ENCODE measurements at places on chromosomes 12 and 14.

- DNase-seq = no peak
Observed at GRCh38 chr12:12898911-12899511, 7.6 kb downstream of the GPRC5A start.

GRCh38 chr12:12925388-12925787, 26.6 kb downstream of the GPRC5D start:
- no peak for DNase-seq

- DNase-seq = no peak
Observed at GRCh38 chr12:32398181-32398580, 1.2 kb upstream of the FGD4 start.

GRCh38 chr14:37094502-37094901, 77.9 kb downstream of the SLC25A21 start:
- DNase-seq = no peak

DNA sequence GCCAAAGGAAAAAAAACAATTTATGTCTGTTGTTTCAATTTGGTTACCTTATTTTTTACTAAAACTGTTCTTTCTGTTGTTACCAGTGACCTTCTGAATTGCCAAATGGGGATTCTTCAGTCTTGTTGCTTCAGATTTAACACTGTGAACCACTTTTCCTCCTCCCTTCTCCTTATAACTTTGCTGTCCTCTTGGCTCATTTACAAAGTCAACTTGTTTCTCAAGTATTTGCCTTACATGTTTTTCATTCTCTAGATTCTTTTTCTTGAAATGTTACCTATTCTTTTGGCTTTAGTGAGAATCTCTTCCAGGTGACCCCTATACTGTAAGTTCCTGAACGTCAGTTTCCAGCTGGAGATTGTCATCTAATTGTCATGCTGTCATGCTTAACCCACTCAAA, 19.4 kb downstream of the FUT8 start:
- DNase-seq = no peak

DNA sequence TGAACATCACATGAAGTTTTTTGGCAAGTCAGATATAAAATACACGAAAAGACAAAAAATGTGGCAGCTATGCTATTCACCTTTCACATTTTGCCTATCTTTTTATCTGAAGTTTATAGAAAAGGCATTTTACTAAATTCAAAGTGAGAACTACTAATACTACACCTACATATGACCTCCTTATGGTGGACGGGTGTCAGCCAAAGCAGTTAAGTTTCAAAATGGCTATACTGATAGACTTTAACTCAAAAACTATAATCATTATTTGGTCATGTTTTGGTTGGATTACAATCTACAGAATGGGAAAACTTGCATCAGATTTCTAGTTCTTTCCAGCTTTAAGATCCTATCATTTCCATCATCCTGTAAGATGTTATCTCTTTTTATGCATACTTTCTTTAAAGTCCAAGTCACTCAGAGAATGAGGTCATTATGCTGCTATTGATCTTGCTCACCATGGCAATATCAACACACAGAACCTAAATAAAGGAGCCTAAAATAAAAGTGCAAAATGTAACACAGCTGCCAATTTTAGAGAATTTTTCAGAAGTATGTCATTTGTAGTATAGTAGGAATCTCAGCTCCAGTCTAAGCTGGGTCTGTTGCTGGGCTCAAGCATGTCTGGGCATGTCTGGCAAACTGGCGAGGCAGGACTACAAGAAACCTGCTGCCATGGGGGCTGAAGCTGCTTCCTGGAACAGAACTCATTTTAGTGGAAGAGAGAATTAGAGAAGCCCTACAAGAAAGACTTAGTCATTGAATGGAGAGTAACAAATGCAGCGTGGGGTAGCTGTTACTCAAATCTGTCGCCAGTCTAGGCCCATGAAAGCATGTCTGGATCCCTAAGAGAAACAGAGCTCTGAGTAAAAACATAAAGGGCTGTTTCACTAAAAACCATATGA, 7.6 kb upstream of the AEBP2 start:
- DNase-seq = peak; percentile 26

GRCh38 chr12:1800401-1801302, 19.7 kb upstream of the LRTM2 start:
- DNase-seq = peak; percentile 41

- no peak for DNase-seq
Observed at GRCh38 chr12:123696646-123697045, 15.5 kb upstream of the ATP6V0A2 start.

GRCh38 chr12:78210894-78211302, 380.2 kb downstream of the NAV3 start:
- no peak for DNase-seq

DNA sequence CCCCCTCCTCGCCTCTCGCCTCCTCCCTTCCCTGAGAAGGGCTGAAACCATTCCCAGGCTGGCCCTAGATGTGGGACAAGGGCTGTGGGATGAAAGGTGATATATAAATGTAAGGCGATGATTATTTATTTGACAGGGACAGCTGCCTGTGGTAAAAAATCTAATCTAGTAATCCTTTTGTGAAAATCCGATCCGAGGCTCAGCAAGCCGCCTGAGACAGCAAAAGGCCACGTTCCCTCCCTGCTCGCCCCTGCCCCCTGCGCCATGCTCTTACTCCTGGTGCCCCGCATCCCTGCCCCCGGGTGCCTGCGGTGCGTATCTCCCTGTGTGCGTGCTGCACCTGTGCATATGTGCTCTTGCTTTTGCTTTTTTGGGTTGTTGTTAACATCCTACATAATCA, 65.2 kb downstream of the TSPAN9 start:
- no peak for DNase-seq

GRCh38 chr12:49059299-49060171, 1.1 kb downstream of the KMT2D start:
- peak; percentile 14 for DNase-seq

DNA sequence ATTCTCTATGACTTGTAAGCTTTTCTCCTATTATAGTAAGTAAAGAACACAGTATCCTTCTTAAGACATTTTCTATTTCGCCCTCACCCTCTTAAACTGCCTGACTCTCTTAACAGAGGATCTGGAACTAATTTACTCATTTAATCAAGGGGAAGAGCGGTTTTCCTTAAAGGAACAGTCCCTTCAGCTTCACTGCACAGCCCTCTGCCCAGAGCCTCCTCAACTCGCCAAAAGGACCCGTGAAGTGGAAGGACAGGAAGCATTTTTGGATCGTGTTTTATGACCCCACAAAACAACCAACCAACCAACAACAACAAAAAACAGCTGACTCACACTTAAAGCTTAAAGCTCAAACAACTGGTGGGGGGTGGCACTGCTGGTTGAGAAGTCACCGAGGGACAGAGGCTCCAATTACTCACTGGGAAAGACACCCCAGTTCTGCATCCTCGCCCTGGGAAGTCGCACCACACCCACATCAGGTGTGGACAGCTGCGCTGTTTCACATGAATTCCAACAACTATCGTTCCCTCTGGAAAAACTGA, 35.7 kb downstream of the NID2 start:
- no peak for DNase-seq

DNA sequence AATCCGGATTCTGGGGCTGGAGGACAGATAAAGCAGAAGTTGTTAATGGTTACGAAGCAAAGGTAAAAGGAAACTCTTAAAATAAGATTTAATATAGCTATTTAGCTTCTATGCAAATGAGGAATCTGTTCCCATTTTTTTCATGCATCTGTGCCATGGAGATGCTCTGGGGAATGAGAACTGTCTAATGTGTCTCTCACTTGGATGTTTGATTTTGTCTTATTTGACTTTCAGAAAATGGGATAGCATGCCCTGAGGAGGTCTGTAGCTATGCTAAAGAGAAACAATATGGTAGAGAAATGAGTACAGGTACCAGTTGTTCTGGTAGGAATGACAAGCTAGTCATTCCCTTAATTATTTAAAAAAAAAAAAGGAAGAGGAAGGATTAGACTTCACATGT, 24.3 kb downstream of the C12orf76 start:
- DNase-seq = no peak

DNA sequence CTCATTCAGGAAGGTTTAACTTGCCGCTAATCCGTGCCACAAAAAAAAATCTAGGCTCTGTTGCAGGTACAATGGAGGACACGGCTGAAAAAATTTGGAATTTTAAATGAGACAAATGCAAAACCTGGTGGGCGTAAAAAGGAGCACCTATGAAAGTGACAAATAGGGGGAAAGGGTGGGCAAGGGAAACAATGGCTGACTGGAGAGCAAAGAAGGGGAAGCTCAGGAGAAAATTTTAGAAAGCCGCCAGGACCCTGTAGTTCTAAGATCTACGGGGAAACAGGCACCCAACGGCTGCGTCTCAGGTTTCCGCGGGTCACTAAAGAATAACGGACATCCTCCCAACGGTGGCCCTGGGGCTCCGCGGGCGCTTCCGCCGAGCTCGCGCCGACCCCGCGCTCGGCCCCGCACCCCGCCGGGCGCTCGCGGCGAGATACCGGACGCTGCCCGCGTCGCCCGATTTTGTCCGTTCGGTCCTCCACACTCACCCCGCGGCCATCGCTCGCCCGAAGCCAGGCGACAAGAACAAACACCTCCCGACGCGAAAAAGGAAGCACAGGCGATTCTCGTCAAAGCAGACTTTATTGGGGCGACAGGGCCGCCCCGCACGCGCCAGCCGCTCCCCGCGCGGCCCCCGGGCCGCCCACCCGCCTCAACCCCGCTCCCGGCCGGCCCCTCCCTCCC, 1.1 kb upstream of the YY1 start:
- DNase-seq = peak; percentile 53

GRCh38 chr14:78075555-78076277, 94.5 kb upstream of the NRXN3 start:
- DNase-seq = no peak

- no peak for DNase-seq
Observed at GRCh38 chr12:15662303-15662980, 126.7 kb downstream of the EPS8 start.

- DNase-seq = peak; percentile 21
Observed at GRCh38 chr12:63276537-63277365, 125.8 kb upstream of the AVPR1A start.

- no peak for DNase-seq
Observed at GRCh38 chr14:103304706-103305105, 29.3 kb upstream of the EIF5 start.

DNA sequence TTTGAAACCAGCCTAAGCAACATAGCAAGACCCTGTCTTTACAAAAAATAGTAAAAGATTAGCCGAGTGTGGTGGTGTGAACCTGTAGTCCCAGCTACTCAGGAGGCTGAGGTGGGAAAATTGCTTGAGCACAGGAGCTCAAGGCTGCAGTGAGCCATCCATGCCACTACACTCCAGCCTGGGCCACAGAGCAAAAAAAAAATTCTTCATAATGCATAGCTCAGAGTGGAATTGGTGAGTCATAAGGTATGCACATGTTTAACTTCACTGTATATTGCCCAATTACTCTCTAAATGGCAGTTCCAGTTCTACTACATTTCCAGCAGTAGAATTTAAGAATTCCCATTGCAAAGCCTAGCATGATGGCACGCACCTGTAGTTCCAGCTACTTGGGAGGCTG, 26.8 kb upstream of the CLIP1 start:
- DNase-seq = no peak

DNA sequence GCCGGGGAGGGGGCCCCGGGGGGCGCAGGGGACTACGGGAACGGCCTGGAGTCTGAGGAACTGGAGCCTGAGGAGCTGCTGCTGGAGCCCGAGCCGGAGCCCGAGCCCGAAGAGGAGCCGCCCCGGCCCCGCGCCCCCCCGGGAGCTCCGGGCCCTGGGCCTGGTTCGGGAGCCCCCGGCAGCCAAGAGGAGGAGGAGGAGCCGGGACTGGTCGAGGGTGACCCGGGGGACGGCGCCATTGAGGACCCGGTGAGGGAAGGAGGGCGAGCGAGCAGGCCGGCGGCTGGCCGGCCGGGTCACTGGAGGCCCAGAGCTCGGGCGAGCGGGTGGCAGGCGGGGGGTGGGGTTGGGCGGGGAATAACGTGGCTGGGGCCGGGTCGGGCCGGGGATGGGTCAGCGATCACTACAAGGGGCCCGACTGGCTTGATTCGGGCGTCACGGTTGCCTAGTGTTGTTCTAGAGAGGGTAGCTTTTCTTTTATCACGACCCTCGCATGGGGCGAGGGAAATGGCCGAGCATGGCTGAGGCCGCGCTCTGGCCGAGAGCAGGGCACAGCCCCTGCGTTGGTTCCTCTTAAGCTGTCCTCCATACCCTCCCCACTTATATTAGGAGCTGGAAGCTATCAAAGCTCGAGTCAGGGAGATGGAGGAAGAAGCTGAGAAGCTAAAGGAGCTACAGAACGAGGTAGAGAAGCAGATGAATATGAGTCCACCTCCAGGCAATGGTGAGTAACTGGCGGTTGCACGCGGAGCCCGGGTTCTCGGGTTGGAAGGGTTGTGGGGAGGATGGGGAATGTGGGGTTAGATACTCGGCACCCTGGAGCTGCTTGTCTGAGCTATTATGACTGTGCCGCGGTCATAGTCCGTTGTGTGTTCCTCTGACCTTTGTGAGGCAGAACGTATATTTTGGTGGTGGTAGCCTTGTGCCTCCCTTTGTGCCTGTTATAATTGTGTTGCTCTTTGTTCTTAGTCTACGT, 603 bp downstream of the PABPN1 start:
- DNase-seq = peak; percentile 51

GRCh38 chr14:29926701-29927375, 809 bp downstream of the PRKD1 start:
- DNase-seq = no peak

DNA sequence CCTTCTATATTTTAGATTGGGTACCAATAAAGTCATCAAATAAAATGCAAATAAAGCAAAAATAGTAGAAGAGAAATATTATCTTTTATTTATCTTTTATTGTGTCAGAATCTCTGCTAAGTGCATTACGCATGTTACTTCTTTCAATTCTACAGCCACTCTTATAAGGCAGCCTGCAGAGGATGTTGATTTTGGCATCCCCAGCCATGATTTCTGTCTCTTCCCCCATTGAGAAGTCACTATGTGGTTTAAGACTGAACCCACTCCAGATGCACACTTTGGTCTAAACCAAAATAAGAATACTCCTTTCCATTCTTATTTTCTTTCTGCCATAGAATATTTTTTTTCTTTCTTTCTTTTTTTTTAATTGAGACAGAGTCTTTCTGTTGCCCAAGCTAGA, 56.0 kb upstream of the ACSS3 start:
- DNase-seq = no peak

DNA sequence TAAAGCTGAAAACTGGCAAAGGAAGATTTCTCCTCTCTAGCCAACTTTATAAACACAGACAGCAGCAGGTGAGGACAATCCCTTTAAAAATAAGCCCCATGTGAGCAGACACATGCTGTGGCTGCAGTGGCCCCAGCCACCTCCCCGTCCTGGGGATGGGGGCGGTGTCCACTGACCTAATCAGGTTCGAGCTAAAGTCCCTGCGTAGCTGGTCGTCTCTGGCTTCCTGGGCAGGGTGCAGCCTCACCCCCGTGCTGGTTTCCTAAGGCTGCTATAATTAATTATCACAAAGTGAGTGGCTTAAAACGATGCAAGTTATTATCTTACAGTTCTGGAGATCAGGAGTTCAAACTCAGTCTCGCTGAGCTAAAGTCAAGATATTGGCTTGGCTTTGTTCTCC, 1.0 kb downstream of the BDKRB1 start:
- no peak for DNase-seq

GRCh38 chr12:19967431-19967830, 400.9 kb upstream of the PDE3A start:
- DNase-seq = no peak

GRCh38 chr12:60981473-60981872, 1278.7 kb upstream of the USP15 start:
- no peak for DNase-seq

Measured in activated CD4-positive, alpha-beta T cell treated with anti-CD3 and anti-CD28 coated beads, Interleukin-2, amount 10 ng/mL, durations not matched to agents 7 days and 5 days (primary cell).